ENCODE measurements at places on chromosomes 5 and 9.

DNA sequence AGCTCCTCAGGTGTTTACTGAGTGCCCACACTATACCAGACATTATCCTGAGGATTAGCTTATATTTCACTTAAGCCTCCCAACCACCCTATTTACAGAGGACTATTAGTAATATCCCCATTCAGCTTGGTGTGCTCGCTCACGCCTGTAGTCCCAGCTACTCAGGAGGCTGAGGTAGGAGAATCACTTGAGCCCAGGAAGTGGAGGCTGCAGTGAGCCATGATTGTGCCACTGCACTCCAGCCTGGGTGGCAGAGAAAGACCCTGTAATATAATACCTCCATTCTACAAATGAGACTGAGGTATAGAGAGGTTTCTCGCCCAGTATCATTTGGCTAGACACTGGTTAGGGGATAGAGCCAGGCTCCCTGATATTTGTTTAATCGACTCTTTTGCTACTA, 18.0 kb upstream of the MATR3 start:
- no peak for DNase-seq

GRCh38 chr9:2298217-2298616, 283.1 kb downstream of the SMARCA2 start:
- DNase-seq, result no peak

DNA sequence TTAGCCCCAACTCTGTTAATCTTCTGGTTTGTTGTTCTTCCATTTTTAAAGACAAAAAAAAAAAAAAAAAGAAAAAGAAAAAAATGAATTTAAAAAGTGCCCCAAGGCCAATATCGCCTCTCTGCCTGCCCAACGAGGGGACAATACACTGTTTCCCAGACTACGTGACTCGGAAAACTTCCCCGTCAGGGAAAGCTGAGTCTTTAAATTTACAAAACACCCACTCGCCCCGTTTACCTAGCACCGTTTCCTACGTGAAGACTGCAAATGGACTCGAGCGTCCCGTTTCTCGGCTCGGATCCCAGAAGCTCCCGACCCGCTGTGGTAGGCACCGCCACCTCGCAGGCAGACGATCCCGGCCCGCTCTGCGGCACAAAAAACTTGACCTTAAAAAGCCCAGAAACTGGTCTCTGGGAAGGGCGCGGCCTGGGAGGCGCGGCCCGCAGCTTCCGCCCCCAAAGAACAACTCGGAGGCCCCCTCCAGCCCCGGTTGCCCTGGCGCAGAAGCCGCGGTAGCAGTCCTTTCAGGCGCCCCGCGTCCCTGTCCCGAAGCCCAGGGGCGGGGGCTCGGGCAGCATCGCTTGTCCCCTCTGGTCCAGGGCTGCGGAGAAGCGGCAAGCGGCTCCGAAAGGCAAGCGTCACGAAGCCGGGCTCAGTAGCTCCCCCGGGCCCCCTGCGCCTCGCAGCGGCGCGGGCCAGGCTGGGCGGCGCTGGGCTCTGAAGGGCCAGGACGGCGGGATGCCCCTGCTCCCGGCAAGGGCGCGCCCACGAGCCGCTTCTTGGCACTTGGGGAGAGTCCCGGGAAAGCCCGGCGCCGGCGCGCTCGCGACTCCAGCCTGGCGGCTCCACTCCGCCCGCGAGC, at the start of gene GCNT4:
GCNT4 (minus strand) TSS at position 367 of the 862 bp plus-strand sequence. CDS start 22,521 bp downstream, outside the sequence.
- DNase-seq, result peak; percentile 12

DNA sequence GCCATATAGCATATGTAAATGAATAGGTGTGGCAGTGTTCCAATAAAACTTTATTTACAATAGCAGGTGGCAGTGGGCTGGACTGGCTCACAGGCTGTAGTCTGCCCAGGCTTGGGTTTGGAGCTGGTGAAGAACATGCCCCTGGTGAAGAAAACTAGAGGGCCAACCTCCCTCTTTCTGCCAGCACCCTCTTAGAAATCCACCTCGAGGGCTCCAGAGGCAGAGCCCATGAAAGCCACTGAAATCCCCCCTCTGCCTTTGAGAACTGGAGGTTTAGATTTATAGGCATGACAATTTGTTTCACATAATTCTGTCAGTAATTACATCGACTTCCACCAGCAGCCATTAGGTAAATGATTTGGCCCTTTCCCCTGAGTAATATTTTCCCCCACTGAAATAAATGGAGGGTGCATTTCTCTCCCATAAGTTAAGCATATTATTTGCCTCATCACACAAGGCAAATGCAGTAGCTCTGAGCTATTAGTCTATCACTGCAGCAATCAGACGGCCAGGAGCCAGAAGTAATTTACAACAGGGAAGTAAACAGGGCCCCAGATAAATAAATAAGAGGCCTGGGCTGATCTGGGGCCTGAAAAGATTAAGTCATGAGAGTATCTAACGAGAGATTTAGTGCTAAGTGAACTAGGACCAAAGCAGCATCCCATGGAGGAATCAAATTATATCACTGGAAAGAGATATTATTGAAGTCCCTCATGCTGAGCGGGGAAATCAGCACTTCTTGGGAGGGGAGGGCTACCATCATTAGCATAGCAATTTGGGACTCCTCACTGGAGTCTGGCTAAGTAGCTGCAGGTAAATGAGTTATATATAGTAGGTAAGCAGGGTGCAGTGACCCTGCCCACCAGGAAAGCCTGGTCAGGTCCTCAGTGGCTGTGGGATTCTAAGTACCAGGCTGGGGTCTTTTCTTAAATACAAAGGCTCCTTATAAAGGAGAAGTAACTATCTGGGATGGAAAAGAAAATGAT, 123.9 kb downstream of the SLIT3 start:
- DNase-seq, result no peak

- no peak for DNase-seq
Observed at GRCh38 chr9:116207371-116208111, 54.0 kb downstream of the PAPPA start.

DNA sequence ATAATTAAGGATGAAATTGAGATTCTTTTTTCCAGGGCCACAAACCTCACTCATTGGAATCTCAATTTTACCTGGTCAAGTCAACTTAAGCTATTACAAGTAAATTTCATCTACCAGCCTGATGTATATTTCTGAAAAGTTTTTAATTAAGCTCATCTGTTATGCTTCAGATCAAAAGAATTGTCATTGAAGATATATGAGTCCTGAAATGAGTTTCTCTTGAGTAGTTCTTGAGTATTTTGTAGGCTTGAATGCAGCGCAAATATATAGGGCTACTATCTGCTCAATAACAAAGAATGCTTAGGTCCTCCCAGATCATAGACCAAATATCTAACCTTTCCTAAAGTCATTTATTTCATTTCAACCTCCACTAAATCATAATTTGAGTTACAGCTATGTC, 482.2 kb upstream of the ST8SIA4 start:
- DNase-seq, result no peak

DNA sequence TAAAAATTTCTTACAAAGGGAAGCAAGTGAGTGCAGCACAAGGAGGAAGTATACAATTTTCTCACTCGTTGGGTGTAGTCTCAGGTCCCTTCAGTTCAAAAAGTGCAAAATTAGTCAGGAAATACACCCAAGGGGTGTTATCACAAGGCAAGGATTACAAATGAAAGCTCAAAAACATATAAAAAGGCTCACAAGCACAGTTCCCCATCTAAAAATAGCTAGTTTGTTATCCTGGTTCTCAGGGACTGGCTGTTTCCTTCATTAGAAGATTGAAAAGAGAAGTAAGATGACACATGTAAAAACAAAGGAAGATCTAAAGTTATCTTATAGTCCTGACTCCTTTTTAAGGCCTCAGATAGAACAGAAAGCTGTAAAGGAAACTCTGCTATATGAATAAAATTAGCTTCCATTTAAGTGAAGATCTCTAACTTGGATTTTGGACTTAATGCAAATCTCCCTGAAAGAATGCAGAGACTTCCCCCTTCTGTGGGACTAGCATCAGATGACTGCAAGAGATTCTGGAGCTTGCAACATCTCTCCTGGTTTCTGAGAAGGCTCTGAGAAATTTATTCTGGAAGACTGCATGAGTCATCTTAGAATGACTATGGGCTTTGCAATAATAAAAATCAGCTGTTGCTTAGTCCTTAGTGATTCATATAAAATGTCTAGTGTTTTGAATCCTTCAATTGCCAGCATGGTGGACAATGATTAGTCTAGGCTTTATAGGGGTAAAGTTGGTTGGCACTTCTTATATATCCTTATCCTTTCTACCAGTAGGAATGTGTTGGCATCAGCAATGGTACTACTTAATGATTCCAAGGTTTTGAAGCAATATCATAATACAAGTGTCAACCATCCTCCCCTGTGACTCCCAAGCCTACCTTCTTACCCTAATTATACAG, 25.4 kb downstream of the DAB2 start:
- DNase-seq, result no peak

DNA sequence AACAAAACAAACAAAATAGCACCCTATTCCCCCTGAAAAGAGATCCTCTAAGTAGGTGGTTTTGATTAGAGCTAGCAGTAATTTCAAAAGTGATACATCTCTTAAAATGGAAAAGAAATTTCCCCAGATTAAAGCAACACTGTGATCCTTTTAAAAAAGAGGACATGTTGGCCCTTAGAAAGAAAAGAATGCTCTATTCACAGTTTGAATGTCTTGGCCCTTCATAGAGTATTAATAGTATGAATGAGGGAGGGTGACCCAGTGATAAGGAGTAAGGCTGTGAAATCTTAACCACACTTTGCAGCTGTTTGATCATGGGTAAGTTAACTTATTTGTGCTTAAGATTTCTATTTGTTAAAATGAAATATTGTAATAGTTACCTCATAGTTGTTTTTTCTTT, 467.7 kb upstream of the MEF2C start:
- no peak for DNase-seq

DNA sequence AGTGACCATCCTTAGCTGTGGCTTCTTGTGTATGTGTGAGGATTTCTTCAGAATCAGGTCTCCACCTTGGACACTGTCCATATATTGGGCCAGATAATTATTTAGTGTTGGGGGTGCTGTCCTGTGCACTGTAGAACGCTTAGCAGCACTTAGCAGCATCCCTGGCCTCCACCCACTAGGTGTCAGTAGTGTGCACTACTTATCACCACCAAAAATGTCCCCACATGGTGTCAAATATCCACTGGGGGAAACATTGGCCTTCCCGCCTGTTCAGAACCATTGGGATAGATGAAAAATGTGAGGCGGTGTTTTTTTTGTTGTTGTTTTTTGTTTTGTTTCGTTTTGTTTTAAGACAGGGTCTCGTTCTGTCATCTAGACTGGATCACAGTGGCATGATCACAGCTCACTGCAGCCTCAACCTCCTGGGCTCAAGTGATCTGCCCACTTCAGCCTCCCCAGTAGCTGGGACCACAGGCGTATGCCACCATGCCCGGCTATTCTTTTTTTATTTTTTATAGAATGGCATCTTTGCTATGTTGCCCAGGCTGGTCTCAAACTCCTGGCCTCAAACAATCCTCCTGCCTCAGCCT, 67.7 kb downstream of the TENT4A start:
- no peak for DNase-seq

- no peak for DNase-seq
Observed at GRCh38 chr9:21450733-21451394, 10.6 kb downstream of the IFNA1 start.

DNA sequence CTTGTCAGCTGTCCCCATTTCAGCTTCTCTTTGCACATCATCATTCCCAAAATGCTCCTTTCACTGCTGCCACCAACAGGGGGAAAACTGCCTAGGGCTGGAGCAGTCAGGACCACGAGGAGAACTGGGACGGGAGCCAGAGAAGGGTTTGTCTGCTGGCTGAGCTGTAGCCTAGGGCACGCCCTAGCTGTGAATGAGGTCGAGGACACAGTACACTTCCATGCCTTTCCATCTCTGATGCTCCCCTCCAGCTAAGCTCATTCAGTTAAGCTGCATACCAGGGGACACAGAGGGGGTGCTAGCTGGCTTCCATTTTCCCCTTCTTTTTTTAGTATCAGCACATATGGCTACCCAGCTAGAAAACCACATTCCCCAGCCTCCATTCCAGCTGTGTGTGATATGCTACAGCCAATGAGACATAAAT, 64.7 kb downstream of the STK10 start:
- no peak for DNase-seq

DNA sequence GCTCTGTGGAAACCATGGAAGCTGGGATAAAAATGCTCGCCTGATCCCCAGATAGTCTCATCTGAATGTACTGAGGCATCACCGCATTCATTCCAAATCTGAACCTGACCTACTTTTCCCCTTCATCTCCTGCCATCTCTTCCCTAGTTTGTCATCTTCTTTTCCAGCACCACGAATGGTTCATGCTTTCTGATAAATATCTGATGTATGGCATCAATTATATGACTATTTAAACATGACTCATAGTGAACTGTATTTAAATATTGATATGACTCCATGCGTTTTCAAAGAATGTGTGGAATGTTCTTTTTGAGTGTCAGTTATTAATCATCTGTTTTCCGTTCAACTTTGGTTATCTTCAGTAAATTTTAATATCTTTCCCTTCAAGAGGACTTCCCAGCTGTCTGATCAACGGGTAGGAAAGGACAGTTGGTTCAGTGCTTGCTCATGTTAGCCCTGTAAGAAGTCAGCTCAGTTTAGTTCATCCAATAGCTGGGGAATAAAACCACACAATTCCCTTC, 21.1 kb downstream of the BASP1 start:
- DNase-seq, result no peak

DNA sequence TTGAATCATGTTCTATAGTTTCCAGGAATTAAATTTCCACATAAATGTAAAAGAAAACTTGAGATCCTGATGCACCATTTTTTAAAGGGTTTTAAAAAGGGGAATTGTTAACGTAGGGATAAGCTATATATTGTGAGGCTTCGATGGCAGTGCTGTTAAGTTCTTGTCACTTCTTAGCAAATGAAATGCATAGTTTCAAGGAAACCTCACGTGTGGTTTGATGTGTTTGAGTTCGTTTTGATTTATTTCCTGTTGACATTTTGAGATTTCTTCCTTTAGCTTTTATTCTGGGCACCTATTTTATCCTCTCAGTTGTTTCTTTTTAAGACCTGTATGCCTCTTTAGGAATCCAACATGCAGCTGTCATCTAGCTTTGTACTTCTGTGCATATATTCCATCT, 301.0 kb downstream of the DOCK8 start:
- no peak for DNase-seq

DNA sequence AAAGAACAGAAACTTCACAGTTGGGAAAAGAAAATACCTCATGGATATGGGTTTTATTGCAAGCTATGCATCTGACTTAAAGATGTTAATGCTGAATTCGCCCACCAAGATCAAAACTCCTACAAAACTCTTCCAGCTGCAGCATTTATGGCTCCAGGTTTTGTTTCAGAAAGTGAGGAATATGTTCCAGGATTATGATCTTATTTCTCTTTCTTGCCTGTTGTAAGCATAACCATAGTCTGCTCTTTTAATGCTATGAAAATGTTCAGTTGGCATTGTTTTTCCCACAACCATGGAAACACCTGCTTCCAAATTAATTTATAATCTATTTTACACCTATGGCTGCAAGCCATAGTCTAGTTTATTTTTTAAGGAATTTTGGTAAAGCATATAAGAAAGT, 34.9 kb upstream of the FST start:
- DNase-seq, result no peak

DNA sequence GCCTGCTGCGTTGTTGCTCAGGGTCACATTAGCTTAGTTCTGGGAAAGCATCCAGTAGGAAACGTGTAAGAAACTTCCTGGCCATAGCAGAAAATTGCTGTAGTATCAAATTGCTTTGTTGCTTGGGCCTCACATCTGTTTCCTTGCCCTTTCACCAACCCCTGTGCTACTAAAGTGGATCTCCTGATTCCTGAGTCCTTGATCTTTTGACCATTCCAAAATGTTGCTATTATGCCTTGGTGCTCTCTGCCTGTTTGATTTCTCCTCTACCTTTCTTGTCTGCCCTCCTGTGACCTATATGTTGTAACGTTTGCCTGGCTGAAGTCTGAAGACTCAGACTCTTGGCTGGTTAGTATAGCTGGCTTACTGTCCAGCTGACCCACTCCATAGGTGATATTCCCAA, 350.5 kb downstream of the ADGRV1 start:
- no peak for DNase-seq

- no peak for DNase-seq
Observed at GRCh38 chr9:121563425-121563824, 63.8 kb upstream of the GGTA1 start.

Measured in stimulated activated CD8-positive, alpha-beta memory T cell treated with anti-CD3 and anti-CD28 coated beads, Interleukin-15, amount 100 ng/mL, for 1 hour (primary cell).